ENCODE measurements at places on chromosomes 12 and 14. TPM values are rescaled to one million over a fixed set of nuclear protein-coding genes. Genes with fewer than 3 reads are reported as not detected.

GRCh38 chr14:100132903-100133510, 26.4 kb downstream of the DEGS2 start:
- no peak for DNase-seq
- H3K36me3 ChIP-seq = no peaks in the 10 kb centered on the region
- H3K4me3 ChIP-seq = no peak overlapping the region
- H3K27me3 ChIP-seq = no peaks in the 10 kb centered on the region
- no peaks in the 10 kb centered on the region for H3K4me1 ChIP-seq

DNA sequence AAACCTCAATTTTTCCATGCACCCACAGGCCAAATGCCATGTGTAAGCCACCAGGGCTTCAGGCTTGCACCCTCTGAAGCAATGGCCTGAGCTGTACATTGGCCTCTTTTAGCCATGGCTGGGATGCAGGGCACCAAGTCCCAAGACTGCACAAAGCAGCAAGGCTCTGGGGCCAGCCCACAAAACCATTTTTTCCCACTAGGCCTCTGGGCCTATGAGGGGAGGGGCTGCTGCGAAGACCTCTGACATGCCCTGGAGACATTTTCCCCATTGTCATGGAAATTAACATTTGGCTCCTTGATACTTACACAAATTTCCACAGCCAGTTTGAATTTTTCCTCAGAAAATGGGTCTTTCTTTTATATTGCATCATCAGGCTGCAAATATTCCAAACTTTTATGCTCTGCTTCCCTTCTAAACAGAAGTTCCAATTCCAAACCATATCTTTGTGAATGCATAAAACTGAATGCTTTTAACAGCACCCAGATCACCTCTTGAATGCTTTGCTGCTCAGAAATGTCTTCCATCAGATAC, 14.3 kb upstream of the OSBPL8 start:
- no peak overlapping the region for H3K27ac ChIP-seq
- H3K4me3 ChIP-seq = no peak overlapping the region
- no peaks in the 10 kb centered on the region for H3K36me3 ChIP-seq
- no peaks in the 10 kb centered on the region for H3K27me3 ChIP-seq
- H3K4me1 ChIP-seq = no peaks in the 10 kb centered on the region

DNA sequence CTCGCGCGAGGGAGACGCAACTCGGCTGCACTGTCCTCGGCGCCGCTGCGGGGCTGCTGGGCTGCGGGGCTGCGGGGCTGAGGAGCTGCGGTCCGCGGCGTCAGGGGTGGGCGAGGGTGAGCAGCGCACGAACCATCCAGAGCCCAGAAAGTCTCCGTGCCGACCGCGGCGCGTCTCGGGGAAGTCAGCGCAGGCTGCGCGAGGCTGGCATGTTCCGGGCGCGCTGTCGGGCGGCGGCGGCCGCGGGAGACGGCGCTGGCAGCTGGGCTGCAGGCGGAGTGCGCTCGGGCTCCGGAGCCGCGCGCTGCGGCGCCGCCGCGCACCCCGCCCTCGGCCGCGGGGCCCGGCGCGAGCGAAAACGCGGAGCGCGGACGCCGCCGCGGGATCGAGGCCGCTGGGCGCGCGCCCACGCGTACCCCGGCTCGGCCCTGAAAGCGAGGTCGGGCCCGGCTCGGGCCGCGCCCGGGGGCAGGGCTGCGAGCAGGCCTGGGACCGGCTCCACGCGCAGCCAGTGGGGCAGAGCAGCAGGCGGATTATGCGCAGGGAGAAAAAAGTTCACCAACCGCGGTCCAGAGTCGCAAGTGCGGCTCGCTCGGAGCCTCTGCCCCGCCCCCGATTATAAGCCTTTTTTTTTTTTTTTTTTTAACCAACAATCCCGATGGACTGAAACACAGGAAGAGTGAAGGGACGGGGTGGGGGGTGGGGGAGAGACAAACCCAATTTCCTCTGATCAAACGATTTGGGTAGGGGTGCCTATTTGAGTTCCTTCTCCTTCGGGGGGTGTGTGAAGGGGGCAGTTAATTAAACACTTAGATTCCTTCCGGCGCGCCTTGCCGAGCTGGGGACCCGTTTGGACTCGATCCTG, at the start of gene PRICKLE1:
TSS of gene PRICKLE1 (minus strand) at position 282 of the 865 bp plus-strand sequence. CDS start 117,230 bp downstream, outside the sequence.
- peaks cover 4% of the 10 kb centered on the region for H3K4me1 ChIP-seq
- H3K27me3 ChIP-seq = peaks cover 35% of the 10 kb centered on the region
- no peak for DNase-seq
- no peak within 1 kb of the TSS for H3K27ac ChIP-seq
- peak within 1 kb of the TSS; percentile 57 for H3K4me3 ChIP-seq

DNA sequence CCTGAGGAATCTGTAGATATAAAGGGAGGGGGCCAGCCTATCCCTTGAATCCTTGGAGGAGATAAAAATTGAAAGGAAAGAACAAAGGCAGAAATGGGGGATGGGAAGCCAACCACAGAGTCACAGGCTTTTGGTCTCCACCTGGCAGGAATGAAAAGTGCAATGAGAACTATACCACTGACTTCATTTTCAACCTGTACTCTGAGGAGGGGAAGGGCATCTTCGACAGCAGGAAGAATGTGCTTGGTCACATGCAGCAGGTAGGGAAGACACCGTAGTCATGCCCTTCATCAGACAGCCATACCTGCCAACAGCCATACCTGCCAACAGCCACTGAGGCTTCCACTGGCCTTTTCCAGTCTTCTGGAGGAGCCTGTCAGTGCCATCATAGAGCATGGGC, 13.4 kb downstream of the ASB8 start:
- no peak overlapping the region for H3K4me3 ChIP-seq
- peaks cover 36% of the 10 kb centered on the region for H3K36me3 ChIP-seq
- no peaks in the 10 kb centered on the region for H3K27me3 ChIP-seq
- peak overlapping the region; percentile 42 for H3K27ac ChIP-seq
- peaks cover 9% of the 10 kb centered on the region for H3K4me1 ChIP-seq

DNA sequence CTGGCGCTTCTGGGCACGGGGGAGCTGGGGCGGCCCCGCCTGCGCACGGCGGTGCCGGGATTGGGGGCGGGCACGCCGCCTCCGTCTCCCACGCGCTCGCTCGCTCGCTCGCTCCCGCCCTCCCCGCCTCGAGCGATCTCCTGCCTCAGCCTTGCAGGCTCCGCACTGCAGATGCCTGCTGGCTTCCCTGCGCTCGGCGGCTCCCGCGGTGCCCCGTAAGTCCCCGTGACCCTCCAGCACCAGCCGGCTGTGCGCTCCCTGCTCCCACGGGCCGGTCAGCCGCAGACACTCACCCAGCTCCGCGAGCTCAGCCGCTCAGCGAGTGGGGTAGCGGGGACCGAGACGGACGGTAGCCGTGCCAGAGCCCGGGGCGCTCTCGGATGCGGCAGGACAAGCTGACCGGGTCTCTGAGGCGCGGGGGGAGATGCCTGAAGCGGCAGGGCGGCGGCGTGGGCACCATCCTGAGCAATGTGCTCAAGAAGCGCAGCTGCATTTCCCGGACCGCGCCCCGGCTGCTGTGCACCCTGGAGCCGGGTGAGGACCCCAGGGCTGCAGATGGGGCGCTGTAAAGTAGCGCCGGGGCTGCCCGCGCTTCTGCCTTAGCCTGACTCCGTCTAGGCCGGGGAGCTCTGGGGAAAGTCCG, at the start of gene TBC1D30:
TSS of gene TBC1D30 (plus strand) at position 148 of the 643 bp plus-strand sequence. CDS start at position 381, 233 bp downstream.
- peak within 1 kb of the TSS; percentile 65 for H3K4me3 ChIP-seq
- H3K4me1 ChIP-seq = peaks cover 17% of the 10 kb centered on the region
- H3K27ac ChIP-seq = no peak within 1 kb of the TSS
- peaks cover 23% of the 10 kb centered on the region for H3K27me3 ChIP-seq
- H3K36me3 ChIP-seq = no peaks in the 10 kb centered on the region

DNA sequence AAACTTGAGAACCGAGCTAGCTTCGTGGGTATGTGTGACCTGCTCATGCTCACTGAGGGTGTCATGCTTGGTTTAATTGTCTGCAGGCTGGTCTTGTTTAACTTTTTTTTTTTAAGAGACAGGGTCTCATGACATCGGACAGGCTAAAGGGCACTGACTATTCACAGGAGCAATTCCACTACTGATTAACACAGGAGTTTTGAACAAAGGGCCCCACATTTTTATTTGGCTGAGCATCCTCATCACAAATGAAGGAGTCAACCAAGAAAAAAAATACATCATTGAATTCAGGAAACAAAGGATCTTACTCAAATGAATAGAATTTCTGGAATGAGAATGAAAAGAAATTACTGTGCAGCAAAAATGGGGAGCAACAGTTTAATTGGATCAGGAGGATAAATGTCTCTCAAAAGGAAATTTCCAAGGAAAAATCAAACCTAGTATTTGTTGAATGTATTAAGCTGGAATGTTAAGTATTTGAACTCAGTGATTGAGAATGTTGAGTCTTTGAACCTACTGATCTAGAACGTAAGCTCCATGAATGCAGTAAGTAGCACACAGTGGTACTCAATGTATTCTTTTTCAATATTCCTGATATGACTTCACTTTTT, 20.8 kb upstream of the PYROXD1 start:
- no peak for DNase-seq
- no peak overlapping the region for H3K4me3 ChIP-seq
- H3K27ac ChIP-seq = no peak overlapping the region
- no peaks in the 10 kb centered on the region for H3K27me3 ChIP-seq
- H3K4me1 ChIP-seq = no peaks in the 10 kb centered on the region

GRCh38 chr12:121748218-121748570, 35.6 kb downstream of the TMEM120B start:
- H3K27ac ChIP-seq = no peak overlapping the region
- DNase-seq = peak; percentile 65
- no peaks in the 10 kb centered on the region for H3K4me1 ChIP-seq
- peaks cover 9% of the 10 kb centered on the region for H3K36me3 ChIP-seq

DNA sequence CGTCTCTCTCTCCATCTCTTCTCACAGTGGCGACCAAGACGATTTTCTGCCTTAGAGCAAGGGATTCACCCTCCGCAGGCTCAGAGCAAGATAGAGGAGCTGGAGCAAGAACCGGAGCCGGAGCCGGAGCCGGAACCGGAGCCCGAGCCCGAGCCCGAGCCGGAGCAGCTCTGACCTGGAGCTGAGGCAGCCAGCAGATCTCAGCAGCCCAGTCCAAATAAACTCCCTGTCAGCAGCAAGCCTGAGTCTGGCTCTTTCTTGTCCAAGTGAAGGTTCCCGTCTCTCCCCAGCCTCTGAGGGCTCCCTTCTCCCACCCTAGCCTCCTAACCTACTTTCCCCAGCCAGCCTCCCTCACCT, 5.9 kb downstream of the LAG3 start:
- peaks cover 15% of the 10 kb centered on the region for H3K27me3 ChIP-seq
- no peak overlapping the region for H3K27ac ChIP-seq
- no peak for DNase-seq
- peak overlapping the region; percentile 29 for H3K4me3 ChIP-seq

GRCh38 chr14:21556378-21557083, 23.3 kb downstream of the OR10G3 start:
- no peaks in the 10 kb centered on the region for H3K36me3 ChIP-seq
- peak overlapping the region; percentile 32 for H3K4me3 ChIP-seq
- no peak for DNase-seq
- H3K27ac ChIP-seq = peak overlapping the region; percentile 82
- H3K27me3 ChIP-seq = no peaks in the 10 kb centered on the region

- peaks cover 5% of the 10 kb centered on the region for H3K36me3 ChIP-seq
- H3K27me3 ChIP-seq = no peaks in the 10 kb centered on the region
- no peaks in the 10 kb centered on the region for H3K4me1 ChIP-seq
- H3K4me3 ChIP-seq = no peak overlapping the region
These were observed 13.8 kb downstream of the MTHFD1 start for GRCh38 chr14:64401949-64402348.

GRCh38 chr12:119913536-119914330, 36.6 kb upstream of the CIT start:
- H3K36me3 ChIP-seq = no peaks in the 10 kb centered on the region
- no peak overlapping the region for H3K4me3 ChIP-seq
- H3K27ac ChIP-seq = no peak overlapping the region
- no peaks in the 10 kb centered on the region for H3K27me3 ChIP-seq
- no peaks in the 10 kb centered on the region for H3K4me1 ChIP-seq

DNA sequence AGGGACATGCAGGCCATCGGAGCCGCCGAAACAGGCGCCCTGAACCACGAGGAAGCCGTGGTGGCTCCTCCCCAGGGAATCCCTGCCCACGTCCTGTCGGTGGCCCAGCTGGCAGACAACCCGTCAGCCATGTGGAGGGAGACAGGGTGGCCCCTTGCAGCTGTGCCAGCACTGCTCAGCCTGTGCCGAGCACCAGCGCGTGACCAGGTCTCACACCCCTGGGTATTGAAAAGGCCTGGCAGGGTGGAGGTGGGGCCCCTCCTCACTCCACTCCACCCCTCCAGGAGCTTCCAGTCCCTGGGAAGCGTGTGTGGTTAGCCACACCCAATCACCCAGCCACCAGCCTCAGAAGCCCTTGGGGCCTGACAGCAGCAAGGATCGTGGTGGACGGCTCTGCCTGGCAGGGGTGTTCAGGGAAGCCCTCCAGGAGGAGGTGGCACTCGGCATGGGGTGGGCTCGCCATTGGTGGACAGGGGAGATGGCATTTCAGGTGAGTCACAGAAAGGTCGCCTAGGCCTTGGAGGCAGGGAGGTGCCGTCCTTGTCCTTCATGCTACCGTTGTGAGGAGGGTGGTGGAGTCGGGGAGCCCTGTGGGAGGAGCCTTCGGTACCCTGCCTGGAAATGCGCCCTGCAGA, 12.3 kb upstream of the DLK1 start:
- no peak for DNase-seq
- H3K36me3 ChIP-seq = no peaks in the 10 kb centered on the region
- H3K4me1 ChIP-seq = peaks cover 18% of the 10 kb centered on the region
- no peak overlapping the region for H3K4me3 ChIP-seq

DNA sequence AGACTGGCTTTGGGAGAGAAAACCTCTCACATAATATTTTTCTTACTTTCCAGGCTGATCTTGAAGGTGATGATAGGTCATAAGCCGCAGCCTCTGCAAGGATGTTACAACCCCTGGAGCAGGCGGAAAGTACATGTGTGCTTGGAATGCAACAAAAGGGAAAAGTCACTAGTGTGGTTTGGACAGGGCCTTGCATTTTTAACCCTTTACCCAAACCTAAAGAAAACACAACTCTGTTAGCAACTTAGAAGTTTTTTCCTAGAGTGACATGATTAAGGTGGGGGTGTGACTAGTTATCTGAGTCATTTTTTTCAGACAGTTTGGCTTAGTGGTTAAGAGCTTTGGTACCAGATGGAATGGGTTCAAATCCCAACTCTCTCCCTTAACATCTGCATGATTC, 97.0 kb downstream of the TMEM30B start:
- H3K27ac ChIP-seq = no peak overlapping the region
- no peak overlapping the region for H3K4me3 ChIP-seq
- no peaks in the 10 kb centered on the region for H3K27me3 ChIP-seq
- H3K4me1 ChIP-seq = 0 out of 2 replicates have a peak, but pooled peaks cover under 1% of the 10 kb centered on the region
- H3K36me3 ChIP-seq = no peaks in the 10 kb centered on the region

GRCh38 chr12:55974308-55974730, 441 bp downstream of the RAB5B start:
- no peaks in the 10 kb centered on the region for H3K27me3 ChIP-seq
- DNase-seq = no peak
- H3K4me1 ChIP-seq = no peaks in the 10 kb centered on the region
- peak overlapping the region; percentile 12 for H3K27ac ChIP-seq
- peaks cover 10% of the 10 kb centered on the region for H3K36me3 ChIP-seq
- peak overlapping the region; percentile 83 for H3K4me3 ChIP-seq

KRT71 gene
- total RNA-seq = not detected

SLC8A3 gene
- total RNA-seq = 1.0 TPM

KCNA1 gene
- 0.23 TPM for total RNA-seq

PWP1 gene
- 60.2 TPM for total RNA-seq

EML5 gene
- total RNA-seq = 0.55 TPM

OVCH1 gene
- total RNA-seq = 0.07 TPM

Measured in H1 (cell line).